ENCODE measurements at places on chromosomes 1 and 21.

GRCh38 chr1:59580257-59580656 is 234.5 kb upstream of the HOOK1 start:
- DNase-seq, result no peak

DNA sequence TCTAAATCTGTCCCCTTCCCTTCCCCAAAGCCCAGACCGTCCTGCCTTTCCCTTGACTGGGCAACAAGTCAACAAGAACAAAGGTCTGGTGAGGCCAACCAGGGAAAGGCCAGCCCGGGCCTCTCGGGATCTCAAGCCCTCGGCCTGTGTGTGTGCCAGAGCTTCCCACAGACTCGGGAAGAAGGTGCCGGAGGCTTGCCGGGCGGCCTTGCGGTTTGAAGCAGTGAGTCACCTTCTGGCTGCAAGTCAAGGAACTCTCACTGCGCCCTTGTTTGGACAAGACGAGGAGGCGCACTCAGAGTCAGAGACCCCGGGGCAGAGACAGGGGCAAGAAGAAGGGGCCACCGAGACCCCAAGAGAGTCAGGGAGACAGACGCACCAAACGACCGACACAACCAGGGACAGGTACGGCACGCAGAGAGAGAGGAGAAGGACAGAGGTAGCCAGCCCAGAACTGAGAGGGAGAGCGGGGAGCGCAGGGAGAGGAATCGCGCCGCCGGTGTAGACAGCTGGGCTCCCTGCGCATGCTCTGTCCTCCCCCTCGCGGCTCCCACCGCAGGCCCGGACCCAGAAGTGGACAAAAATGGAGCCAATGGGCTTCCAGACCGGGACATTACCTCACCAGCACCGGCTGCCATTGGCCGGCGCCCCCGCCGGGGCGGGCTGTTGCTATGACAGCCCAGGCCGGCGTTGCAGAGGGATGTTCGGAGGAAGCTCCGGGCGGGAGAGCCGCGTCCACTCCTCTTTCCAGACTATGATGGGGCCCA is 66.6 kb upstream of the LAPTM5 start:
- DNase-seq, result peak; percentile 98

GRCh38 chr1:185696422-185697150 is 37.6 kb upstream of the HMCN1 start:
- no peak for DNase-seq

- DNase-seq, result no peak
These were observed 9.6 kb upstream of the SH2D1B start for GRCh38 chr1:162421258-162422164.

GRCh38 chr21:10616535-10616934 is 95.2 kb downstream of the TPTE start:
- no peak for DNase-seq

GRCh38 chr1:50332941-50333594 is 90.2 kb downstream of the DMRTA2 start:
- DNase-seq, result peak; percentile 56

- DNase-seq, result no peak
These were observed 4.9 kb downstream of the PTPN7 start for GRCh38 chr1:202155478-202156021.

GRCh38 chr1:117364240-117364639 is 3.0 kb upstream of the MAN1A2 start:
- no peak for DNase-seq

DNA sequence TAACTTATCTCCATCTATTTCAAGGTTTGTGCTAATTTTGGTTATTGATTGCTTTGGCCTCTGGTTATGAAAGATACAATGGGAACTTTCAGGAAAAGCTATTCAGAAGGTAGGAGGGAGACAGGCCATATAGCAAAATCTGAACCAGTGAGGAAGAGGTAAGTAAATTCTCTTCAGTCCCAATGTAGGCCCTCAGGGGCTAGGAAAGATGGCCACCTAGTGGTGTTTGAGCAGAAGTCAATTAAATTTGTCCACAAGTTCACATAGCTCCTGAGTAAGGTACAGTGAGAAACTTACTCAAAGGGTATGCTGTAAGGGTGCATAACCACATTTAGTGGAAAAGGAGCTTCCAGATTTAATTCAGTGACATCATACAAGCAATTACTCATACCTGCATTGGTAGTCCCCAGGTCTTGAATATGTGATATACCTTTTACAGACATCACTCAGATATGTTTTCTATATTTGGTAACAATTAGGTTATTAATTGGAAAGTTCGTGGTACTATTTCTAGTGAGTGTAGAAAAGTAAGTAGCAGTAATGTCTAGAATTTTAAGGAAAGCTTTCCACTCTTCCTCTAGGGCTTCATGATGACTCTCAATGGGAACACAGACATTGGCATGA is 21.4 kb upstream of the FMO1 start:
- peak; percentile 43 for DNase-seq

DNA sequence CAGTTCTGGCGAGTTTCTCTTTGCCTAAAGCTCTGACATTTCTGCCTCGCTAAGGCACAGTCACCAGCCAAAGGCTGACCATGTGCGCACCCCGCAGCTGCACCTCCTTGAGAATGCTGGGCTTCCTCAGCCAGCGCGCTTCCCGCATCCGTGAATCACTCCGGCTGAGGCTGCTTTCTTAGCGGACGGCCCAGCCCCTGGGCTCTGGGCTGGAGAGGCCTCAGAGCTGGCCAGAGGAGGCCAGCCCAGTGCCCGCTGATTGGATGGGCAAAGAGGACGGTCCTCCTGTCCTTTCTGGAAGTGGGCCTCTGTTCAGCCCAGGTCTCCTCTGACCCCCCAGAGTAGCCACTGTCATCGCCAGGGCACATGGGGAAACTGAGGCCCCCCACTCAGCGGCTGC is 56.1 kb downstream of the PRDM16 start:
- no peak for DNase-seq

DNA sequence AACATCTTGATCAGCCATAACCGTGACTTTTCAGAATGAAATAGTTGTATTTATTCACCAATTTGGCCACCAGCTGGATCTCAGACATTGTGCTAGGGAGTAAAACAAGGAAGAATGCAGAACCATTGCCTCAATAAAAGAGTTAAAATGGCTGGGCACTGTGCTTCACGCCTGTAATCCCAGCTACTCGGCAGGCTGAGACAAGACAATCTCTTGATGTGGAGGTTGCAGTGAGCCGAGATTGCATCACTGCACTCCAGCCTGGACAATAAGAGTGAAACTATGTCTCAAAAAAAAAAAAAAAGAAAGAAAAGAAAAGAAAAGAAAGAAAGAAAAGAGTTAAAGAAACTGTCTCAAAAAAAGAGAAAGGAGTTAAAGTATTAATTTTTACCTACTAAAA is 199.5 kb downstream of the TPR start:
- no peak for DNase-seq

DNA sequence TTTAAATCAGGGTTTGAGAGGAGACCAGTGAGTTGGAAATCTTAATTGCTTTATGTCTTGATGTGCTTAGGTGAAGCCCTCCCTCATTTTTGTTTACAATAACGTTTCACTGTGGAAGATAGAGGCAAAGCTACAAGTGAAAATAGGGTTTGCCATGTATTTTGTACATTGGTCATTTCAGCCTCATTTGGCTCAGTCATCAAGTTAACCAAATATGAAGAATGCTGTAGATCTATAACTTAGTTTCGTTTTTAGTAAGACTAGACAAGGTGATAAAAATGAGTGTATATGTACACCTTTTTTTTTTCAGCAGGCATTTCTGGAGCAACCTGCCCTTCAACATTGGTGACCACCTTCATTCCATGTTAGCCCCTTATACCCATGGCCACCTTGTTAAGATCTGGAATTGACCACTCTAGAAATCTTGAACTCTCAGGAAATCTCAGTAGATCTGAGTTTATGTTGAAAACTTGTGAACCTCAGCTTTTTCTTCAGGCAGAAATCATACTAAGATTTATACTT is 2.9 kb downstream of the NFYC start:
- DNase-seq, result no peak

- no peak for DNase-seq
These were observed 104.6 kb downstream of the ENAH start for GRCh38 chr1:225548140-225548857.

DNA sequence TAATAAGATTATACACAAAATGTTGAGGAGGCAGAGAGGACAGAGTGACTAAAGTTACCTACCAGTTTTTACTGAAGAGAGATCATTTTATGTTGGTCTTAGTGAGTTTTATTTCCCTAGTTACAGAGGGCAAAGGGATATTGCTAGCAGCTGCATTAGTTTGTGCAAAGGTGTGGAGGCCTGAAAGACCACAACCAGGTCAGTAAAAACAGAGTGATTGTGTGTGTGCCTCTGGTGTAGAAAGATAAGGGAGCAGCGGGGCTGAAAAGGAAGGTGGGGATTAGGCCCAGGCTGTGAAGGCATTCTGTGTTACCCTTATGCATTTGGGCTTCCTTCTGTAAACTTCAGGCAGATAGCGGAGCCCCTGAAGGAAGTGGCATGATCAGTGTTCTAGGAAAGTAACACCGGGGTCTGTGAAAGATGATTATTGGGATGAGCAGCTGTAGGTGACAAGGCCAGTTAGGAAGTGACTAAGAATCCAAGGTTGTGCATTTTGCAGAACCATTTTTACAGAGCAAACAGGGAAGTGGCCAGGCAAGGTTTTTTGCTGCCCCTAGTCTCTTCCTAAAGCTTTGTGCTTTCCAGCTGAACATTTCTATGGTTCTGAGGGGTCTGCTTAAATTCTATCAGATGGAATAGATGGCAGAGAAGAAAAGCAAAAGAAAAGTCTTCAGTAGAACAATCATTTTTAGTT is 3.7 kb downstream of the GADD45A start:
- no peak for DNase-seq

GRCh38 chr21:41277846-41278245 is 38.8 kb upstream of the FAM3B start:
- no peak for DNase-seq

DNA sequence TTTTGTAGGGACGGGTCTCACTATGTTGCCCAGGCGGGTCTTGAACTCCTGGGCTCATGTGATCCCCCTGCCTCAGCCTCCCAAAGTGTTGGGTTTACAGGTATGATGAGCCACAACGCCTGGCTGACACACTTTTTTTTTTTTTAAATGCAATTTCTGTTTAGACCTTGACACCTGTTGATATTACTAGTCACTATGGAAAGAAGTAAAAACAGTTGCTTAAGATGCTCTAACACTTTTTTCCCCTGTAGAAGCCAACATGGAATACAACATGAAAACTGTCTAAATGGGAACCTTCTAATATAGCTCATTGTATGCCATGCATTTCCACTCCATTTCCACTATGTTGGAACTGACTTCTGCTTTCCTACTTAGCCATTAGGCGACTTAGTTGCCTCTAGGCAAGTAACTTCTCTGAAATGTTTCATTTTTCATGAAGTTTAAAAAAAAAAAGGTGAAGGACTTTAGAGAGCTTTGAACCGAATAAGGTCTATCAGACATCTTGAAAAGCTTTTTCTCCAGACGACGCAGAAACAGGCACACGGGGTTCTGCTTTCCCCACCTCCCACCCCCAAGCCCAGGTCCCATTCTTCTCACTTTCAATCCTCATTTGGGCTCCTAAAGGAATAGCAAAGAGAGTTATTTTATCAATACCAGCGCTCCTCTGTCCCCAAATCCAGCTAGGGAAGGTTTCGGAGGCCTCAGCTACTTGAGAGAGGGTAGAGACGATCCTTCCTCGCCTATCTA is 648 bp upstream of the DR1 start:
- DNase-seq, result no peak

- no peak for DNase-seq
These were observed 543.3 kb downstream of the LRRIQ3 start for GRCh38 chr1:73654714-73655113.

- no peak for DNase-seq
These were observed 52.2 kb downstream of the MEF2D start for GRCh38 chr1:156448134-156448967.

- DNase-seq, result no peak
These were observed 6.0 kb downstream of the TXNIP start for GRCh38 chr1:145990249-145990855.

DNA sequence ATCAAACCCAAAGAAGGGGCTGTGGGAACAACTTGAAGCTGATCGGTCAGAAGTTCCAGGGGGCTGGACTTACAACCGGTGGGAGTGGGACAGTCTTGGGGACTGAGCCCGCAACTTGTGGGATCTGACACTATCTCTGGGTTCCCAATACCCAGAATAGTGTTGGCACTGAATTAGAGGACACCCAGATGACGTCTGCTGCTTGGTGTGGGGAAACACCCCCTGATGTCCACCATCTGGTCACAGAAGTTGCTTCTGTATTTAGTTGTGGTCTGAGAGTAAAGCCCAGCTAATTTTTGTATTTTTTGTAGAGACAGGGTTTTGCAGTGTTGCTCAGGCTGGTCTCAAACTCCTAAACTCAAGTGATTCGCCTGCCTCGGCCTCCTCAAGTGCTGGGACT is 28.8 kb downstream of the SERBP1 start:
- no peak for DNase-seq

- no peak for DNase-seq
These were observed 2.9 kb downstream of the FYB2 start for GRCh38 chr1:56816264-56816663.

DNA sequence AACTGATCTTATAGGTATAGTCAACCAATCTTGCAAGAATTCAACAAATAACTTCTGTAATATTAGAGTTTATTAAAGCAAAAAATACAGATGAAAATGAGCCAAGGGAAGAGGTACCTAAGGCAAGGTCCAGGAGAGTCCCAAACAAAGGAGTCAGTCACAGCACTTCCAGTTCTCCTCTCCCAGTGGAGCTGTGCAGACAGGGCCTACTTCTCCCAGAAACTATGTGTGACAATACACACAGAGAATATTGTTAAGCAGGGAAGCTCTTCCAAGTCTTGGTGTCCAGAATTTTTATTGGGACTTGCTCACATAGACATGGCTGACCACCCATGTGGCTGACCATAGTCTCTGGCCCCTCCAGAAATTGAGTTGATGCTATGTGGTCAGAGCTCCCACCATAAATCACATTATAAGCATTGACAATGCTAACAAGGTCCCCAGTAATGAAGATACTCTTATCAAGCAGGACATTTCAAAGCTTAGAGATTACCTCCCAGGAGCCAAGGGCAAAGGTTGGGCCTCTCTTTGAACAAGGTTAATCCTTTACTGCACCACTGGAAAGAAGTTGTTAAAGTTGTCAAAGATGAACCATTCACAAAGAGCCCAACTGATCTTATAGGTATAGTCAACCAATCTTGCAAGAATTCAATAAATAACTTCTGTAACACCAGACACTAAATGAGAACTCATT is 3.5 kb upstream of the CD244 start:
- no peak for DNase-seq

DNA sequence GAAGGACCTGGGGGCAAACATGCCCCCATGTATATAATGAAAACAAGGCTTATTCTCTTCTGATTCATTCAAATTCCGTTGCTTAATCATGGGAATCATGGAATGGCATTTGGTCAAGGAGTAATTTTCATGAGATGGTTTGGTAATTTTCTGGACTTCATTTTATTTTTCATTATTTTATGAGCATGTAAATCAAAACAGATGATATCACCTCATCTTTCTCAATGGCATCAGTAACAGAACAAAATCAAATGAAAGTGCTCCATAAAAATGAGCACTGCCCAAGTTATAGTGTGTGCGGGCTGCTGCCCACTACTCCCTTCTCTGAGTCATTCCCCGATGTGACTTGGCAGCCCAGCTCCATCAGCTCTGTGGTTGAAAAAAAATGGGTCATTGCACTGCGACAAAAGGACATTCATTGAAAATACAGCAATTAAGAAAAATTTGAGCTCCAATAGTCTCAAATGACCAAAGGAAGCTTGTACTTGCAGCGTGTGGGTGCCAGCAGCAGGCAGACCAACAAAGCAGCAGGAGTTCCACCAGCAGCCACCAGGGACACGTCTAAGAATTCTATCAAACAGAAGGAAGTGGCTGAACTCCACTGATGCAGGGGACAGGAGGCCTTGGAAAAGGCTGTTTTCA is 84.3 kb upstream of the VAV3 start:
- peak; percentile 9 for DNase-seq
